ENCODE measurements at places on chromosomes 7 and 10.

- DNase-seq = no peak
Observed at GRCh38 chr10:78010278-78010677, 19.0 kb downstream of the POLR3A start.

GRCh38 chr7:79500759-79501158 is 47.3 kb upstream of the MAGI2 start:
- DNase-seq = no peak

DNA sequence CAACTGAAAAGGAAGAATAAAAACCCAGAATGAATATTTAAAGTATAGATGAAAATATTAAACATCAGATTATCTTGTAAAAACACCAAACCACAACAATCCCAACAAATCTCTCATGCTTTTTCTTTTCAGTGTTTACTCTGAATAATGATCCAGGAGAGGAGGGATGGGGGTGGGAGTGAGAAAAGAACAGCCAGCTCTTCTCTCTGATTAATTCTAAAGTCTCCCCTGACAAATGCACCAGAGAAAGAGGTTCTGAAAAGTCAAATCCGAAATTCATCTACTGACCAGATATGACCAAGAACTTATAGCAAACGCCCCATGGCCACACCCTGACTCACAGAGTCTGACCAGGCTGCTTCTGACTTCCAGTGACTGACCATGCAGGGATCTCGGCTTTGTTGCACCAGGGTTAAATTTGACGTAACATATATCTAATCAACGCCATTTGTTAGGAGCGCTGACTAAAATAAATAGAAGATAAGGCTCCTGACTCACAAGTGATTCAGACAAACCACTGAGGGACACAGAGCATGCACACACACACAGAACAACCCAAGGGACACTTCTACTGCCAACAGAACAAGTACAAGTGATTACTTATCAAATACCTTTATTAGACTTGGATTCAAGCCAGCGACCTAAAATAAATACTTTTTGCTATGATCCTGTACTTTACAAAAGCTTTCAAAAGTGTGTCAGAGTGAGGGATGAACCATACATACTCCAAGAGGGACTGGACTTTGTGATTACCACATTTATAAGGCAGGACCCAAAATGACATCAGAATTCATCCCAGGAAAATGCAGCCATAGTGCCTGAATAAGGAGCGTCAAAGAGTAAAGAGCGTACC is 9.3 kb upstream of the SPOCK2 start:
- DNase-seq = no peak

DNA sequence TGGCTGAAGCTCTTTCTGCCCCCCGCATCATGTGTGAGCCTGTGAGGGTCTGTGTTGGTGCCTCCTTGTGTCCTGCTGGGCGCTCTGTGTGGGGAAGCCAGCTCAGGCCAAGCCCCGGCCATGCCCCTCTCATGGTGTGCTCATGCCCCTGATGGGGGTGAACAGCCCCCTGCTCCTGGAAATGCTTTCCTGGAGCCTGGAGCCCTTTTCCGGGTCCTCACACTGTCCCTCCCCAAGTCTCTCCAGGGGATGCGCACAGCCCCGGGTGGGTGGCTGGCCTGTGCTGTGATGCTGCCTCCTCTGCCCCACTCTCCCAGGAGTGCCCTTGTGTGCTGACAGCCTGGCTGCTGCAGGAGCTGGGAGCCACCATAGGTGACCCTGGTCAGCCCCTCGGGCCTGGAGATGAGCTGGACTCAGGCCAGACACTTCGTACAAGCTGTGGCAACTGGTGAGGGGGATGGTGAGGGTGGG is 20.8 kb upstream of the ZNF862 start:
- no peak for DNase-seq

DNA sequence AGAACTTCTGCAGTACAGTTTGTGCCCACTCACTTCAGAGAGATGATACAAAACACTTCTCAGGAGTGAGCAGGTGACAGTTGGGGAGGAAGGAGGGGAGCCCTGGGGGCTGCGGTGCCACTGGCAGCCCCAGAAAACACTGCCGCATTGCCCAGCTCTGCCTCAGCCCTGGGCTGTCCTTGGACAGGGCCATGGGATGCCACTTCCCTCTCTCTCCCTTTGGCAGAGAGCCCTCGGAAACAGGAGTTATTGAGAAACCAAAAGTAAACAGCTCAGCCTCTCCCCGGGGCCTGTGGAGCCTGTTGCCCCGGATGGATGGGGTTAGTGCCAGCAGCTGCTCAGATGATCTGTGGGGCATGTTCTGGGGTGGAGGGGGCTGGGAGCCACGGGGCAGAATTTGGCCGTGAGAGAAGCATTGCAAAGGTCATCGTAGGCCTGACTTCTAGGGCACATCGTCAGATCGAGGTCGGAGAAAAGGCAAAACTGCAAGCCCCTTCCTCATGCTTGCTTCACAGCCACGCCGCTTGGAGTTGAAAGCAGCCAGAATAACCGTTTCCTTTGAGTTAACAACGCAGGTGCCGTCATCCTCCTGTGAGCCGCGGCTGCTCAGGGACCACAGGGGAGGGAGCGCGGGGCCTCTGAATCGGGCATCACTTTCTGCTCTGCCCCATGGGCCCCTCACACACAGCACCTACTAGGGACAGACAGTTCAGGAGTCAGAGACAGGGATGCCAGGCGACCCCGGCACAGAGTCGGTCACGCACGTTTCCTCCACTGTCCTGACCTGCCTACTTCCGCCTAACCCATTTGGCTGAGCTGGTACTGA is 256.4 kb downstream of the CAMK1D start:
- DNase-seq = peak; percentile 51

DNA sequence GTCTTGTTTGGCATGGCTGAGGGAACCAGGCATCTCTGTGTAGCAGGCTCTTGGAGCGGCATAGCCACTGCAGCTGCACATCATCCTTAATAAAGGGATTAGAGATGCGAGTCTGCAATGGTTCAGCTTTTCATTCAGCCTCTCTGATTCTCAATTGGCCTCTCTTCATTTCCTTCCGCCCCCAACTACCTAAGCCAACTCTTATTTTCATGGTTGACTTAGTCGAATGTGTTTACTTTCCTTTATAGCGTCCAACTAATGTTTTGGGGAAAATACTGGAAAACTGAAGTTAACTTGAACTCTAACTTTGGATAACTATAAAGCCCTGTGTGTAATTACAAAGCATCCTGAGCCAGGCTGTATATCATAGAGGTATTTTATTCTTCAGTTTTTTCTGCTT is 202.2 kb upstream of the KIAA1217 start:
- no peak for DNase-seq

- no peak for DNase-seq
Observed at GRCh38 chr10:58773341-58773740, 260.7 kb downstream of the BICC1 start.

GRCh38 chr10:8840356-8840755 is 785.9 kb downstream of the GATA3 start:
- no peak for DNase-seq

DNA sequence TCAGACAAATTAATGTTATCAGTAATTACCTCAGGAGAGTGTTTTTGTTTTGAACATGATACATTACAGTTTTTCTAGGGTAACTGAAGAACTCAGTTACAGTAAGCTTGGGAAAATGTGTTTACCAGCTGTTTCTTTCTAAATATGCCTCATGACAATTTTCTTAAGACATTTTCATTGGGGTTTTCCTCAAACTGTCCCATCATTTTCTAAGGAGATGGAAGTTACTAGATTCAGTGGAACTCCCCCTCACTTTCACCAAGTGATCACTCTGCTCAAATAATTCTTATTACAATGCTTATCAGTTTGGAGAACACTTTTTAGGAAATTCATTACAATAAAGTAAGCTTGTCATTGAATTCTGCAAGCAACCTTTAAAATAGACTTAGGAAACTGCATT is 6.4 kb upstream of the SPAG6 start:
- no peak for DNase-seq

GRCh38 chr7:98836811-98837629 is 32.8 kb downstream of the TMEM130 start:
- DNase-seq = peak; percentile 4

DNA sequence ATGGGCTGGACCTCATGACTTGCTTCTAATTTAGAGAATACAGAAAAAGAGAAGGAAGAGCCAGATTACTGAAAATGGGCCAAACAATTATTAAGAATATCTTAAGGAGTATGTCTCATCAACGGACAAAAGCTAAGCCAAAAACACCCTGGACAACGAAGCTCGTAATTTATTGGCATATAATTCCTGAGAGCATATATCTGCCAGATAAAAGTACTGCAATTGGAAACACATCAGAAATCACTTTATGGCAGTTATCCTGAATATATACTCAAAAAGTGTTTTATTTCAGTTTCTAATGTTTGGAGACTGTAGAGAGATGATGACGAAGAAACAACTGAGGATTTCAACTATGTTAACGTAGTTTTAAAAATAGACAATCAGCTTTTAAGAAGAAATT is 211.8 kb downstream of the CSTF2T start:
- no peak for DNase-seq

DNA sequence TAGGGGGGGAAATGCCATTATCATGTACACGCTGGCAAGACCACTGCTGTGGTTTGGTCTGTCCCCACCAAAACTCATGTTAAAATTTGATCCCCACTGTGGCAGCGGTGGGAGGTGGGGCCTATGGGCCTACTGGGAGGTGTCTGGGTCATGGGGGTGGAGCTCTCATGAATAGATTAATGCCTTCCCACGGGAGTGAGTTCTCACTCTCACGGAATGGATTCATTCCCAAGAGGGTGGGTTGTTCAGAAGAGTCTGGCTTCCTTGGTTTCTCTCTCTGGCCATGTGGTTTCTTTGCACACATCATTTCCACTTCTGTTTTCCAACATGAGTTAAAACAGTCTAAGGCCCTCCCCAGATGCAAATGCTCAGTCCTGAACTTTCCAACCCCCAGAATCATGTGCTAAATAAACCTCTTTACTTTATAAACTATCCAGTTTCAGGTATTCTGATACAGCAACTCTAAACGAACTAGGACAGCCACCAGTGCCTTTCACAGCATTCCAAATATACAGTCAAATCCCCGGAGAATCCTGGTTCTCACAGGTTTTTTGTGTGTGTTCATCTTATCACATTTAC is 44.3 kb downstream of the SMURF1 start:
- no peak for DNase-seq

- DNase-seq = no peak
Observed at GRCh38 chr10:28495084-28495483, 37.8 kb upstream of the WAC start.

- DNase-seq = no peak
Observed at GRCh38 chr7:19620470-19620869, 88.4 kb downstream of the POLR1F start.

DNA sequence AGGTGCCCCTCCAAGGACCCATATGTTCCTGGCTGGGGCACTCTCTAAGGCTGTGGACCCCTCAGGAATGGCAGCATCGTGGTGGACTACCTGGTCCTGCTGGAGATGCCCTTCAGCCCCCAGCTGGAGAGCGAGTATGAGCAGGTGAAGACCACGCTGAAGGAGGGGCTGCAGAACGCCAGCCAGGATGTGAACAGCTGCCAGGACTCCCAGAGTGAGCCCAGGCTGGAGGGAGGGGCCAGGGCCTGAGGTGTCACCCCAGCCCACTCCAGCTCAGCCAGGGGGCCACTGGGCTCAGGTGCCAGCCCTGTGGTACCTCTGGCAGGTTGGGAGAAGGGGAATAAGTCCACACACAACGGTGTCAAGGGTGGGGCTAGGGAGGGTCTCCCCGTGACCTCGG is 4.7 kb upstream of the MUC12 start:
- no peak for DNase-seq

DNA sequence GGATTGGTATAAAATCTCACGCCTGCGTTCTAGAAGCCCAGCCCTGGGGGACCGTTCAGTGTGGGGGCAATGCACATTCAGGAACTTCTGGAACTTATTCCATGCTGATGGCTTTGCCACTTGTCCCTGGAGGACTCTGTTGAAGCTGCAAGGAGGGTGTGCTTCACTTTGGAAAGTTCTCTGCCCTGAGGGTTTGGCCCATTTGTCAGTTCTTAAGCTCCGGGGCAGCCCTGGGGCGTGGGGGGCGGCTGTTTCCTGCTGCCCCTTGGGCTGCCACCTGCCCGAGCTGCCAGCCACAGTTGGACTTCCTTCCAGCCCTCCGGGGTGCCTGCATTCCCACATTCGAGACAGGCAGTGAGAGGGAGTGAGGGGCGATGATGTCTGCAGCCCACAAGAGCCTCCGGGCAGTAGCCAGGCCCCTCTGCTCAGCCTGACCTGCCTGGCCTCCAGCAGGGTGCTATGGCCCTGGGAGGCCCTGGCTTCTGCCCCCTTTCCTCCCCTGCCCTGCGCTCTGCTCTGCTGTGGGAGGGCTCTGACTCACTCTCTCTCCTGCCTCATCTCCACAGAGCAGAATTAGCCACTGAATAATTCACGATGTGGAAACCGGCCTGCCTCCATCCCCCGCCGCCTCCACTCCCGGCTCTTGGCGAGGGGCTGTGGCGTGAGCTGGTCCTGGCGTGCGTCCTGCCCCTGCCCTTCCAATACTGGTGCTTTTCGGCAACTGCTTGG is 1.9 kb downstream of the TTYH3 start:
- peak; percentile 35 for DNase-seq

DNA sequence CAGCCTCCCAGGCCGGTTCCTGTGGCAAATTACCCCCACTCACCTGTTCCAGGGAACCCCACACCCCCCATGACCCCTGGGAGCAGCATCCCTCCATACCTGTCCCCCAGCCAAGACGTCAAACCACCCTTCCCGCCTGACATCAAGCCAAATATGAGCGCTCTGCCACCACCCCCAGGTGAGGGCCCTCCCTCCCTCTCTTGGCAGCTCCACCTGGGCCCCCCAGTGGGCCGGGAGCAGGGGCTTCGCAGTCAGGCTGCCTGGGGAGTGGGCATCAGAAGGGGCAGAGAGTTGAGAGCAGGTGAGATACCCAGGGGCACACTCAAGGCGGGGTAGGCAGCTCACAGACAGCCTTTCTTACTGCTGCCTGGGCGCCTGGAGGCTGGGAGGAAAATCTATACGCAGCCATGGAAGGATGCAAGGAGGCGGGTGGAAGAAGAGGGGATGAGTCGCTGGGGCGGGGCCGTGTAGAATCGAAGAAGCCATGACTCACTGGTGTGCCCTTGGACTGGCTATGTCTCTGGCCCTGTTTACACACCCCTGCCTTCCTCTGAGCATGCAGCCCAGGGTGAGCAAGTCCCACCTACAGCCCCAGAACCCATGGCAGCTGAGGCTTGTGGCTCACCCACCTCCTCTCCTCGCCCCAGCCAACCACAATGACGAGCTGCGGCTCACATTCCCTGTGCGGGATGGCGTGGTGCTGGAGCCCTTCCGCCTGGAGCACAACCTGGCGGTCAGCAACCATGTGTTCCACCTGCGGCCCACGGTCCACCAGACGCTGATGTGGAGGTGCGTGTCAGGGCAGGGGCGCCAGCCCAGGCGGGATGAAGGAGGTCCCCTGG is 48.6 kb upstream of the PPIF start:
- DNase-seq = peak; percentile 59

GRCh38 chr7:130970696-130971095 is 236.7 kb upstream of the KLF14 start:
- DNase-seq = no peak

- DNase-seq = no peak
Observed at GRCh38 chr10:6719561-6719960, 139.5 kb upstream of the PRKCQ start.

- no peak for DNase-seq
Observed at GRCh38 chr10:119177708-119178371, 772 bp downstream of the PRDX3 start.

- no peak for DNase-seq
Observed at GRCh38 chr10:62582804-62583208, 208.6 kb downstream of the ZNF365 start.

Measured in CD4-positive, alpha-beta T cell treated with Interferon alpha-2 for 1 hour (primary cell).